NB4 (cell line): ENCODE measurements at places on chromosomes 2 and 18.
A peak's percentile ranks its signal among the peaks of the same experiment; 100 is the strongest.

DNA sequence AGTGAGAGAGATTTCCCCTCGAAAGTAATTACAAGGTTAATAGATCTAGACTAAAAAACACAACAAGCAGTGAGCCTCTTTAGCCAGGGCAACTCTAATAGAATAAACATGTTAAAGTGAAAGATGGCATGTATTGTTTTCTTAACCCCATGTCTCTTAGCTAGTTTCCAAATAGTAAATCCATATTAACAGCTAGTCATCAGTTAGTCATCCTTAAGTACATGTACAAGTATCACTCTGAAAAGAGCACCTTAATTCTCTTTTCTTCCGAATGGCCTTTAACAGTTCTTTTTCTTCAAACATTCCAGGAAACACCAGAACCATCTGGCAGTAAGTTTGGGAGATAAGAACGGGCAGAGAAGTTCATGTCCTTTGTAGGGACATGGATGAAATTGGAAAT is 1480.0 kb downstream of the LRP1B start:
- DNase-seq = no peak

DNA sequence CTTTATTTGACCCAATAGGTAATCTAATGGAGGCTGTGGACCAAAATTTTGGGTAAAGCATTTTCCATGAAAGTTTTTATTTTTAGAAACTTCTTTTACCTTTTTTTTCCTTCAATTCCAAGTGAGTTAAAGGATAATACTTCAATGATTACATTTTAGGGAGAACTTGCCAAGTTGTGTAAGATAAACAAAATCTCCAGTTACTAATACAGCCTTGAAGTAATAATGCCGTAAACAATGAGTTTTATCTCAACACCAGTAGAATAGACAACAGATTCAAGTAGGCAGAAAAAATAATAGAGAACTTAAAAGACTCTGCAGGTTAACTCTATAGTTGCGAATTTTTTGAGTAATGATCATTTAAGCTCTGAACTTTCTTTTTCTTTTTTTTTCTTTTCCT is 807.4 kb downstream of the CNTNAP5 start:
- no peak for DNase-seq

DNA sequence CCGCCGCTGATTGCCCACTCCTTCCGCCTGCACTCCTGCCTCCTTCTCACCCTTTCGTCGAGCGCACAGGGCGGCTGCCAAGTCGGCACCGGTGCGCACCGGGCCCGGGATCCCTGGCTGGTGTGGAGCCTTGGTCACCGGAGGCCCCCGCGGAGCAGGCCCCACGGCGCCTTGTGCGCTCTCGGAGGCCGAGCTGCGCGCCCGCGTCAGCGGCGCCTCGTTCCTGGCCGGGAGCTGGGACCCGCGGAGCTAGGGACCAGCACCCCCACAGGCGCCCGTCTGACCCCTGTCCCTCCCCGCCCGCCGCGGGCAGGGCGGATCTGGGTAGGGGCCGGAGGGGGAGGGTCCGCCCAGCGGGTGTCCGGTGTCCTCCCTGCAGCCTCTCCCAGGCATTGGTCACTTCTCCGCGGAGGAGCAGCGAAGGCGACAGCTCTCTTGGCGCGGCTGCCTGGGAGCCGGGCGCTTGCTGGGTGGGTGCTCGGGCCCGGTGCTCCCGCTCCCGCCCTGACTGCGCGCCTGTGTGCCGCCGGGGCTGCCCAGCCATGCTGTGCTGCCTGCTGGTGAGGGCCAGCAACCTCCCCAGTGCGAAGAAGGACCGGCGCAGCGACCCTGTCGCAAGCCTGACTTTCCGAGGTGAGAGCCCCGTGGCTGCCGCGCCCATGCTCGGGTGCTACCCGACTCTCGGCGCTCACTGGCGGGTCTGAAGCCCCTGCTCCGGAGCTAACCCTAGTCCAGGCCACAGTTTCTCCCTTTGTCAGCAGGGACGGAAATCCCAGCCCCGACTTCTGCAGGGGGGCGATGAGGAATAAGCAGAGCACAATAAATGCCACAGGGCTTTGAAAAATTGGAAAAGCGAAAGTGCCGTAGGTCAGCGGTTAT is 13.2 kb downstream of the DYSF start:
- peak; percentile 47 for DNase-seq

DNA sequence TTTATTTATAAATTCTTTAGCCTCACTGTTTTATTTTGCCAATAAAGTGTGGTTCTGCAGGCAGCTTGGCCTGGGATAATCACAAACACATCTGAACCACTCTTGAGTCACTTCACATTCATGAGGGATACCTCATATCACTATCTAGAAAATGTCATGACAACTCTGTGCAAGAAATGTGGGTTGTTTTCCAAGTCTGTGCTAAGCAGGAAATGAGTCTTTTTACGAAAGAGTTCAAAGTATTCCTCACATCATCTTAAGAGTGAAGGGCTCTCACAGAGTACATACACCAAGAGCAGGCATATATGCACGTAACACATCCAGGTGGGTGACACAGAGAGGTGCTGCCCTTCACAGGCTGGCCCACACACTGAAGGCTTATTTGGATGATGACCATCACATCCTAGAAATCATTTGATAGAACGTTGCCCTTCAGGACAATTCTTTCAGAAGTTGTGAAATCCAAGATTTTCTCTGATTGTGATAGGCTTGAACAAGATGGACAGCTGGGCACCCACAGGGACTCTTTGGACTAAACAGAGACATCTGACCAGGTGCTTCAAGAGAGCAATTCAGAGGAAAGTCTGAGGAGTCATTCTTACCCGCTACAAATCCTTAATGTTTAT is 811.1 kb upstream of the LRATD1 start:
- no peak for DNase-seq

DNA sequence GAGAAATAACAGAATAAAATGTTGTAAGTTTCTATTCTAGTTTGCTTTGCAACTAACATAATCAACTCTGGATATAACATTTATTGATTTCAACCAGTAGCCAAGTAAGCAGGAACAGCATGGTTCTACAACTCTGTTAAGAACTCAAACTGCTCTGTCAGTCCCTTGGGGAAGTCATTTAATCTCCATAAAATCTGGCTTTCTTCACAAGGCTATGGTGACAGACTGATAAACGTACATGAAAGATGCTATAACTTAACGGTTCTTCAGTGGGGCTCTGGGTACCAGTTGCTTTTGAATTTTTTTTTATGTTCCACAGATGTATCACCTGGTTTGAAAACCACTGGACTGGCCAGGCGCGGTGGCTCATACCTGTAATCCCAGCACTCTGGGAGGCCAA is 10.3 kb downstream of the PSME4 start:
- DNase-seq = peak; percentile 20

GRCh38 chr2:178825183-178825582 is 18.0 kb upstream of the TTN start:
- no peak for DNase-seq

- no peak for DNase-seq
Observed at GRCh38 chr2:657766-658165, 19.4 kb downstream of the TMEM18 start.

DNA sequence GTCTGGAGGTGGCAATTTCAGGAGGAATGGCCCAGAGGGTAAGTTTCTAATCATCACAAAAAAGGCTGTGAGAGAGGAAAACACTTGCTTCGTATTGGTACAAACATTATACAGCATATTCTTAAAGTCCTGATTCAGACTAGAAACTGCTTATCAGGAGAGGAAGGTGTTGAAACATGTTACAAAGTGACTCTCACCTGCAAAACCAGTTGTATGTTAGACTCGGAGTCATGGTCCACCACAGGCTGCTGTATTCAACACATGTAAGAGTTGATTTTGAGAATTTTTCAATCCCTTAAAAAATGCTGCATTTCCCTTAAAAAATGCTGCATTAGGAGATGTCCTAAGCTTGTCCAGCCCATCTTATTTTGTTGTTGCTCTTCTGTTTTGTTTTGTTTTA is 61.5 kb downstream of the MBP start:
- no peak for DNase-seq

GRCh38 chr2:171334171-171334570 is 99.6 kb downstream of the METTL8 start:
- no peak for DNase-seq

GRCh38 chr2:224444021-224444420 is 42.1 kb upstream of the FAM124B start:
- DNase-seq = no peak

DNA sequence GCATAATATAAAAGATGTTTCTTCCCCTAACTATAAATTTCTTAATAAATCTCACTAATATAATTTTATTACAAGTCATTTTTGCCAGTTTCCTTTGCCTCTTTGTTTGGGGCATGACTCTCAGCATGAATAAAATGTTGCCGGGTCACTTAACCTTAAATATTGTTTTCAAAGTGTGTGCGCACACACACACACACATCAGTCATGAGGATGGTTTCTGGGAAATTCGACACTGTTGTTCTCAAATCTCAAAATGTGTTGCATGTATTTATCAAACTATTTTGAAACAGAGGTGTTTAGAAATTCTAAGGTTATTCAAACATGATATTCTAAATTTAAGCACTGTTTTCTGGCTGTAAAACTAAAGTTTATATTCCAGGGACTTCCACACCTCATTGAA is 31.5 kb downstream of the FAP start:
- no peak for DNase-seq

- no peak for DNase-seq
Observed at GRCh38 chr2:45269149-45269793, 260.0 kb upstream of the SIX2 start.

- no peak for DNase-seq
Observed at GRCh38 chr2:215465256-215465655, 29.4 kb upstream of the FN1 start.

GRCh38 chr2:156423674-156424282 is 12.4 kb upstream of the GPD2 start:
- no peak for DNase-seq

DNA sequence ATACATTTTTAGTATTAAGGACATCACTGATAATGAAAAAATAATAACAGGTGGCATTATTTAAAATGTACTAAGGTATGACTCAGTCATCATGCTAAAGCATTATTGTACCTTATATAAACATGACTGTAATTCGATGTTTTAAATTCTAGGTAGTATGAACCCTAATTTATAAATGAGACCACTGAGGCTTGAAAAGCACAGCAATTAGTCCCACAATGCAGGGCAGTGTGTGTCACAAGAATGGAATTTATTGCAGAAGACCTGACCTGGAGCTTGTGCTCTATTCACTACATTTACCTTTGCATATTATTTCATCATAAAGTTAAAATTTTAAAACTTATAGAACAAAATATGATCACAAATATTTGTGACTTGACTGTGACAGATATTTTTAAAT is 358.5 kb upstream of the DSEL start:
- DNase-seq = no peak

DNA sequence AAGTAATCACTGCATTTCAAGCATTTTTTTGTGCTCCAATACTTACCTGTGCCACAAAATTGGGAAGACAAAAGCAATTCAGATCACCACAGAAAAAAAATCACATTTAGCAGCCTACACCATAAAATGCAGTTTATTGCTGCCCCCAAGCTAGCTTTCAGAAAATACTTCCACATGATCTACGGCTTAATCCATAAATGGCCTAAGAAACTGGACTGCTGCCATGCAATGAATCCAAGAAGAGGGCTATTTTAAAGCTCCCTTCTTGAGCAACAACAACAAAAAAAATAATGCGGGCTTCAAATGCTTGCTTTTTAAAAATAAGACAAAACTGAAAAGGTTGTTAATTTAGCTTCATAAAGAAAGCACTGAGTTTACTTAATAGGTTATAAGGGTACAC is 272.3 kb downstream of the RAD51AP2 start:
- DNase-seq = no peak

DNA sequence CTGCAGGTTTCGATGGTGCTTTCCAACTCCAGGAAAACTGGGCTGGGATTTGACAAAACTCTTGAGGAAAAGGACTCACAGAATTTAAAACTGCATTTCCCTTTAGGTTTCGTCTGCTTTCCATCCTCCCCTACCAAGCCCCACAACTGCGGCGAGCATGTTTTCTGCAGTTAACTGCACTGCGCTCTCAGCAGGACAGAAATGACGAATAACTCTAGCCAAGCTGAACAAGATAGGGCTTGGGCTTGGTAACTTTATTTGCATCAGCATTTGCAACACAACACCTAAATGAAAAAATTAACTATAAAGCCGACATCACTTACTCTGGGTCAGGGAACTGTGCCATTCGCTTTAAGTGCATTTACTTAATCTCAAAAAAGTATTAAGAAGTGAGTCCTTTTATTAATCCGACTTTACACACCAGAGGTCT is 669 bp upstream of the PIKFYVE start:
- DNase-seq = peak; percentile 77

- no peak for DNase-seq
Observed at GRCh38 chr18:31576670-31577069, 15.0 kb upstream of the TTR start.

GRCh38 chr2:139492131-139492680 is 712.0 kb upstream of the NXPH2 start:
- no peak for DNase-seq

- DNase-seq = peak; percentile 53
Observed at GRCh38 chr18:21194871-21195771, 46.9 kb upstream of the GREB1L start.

DNA sequence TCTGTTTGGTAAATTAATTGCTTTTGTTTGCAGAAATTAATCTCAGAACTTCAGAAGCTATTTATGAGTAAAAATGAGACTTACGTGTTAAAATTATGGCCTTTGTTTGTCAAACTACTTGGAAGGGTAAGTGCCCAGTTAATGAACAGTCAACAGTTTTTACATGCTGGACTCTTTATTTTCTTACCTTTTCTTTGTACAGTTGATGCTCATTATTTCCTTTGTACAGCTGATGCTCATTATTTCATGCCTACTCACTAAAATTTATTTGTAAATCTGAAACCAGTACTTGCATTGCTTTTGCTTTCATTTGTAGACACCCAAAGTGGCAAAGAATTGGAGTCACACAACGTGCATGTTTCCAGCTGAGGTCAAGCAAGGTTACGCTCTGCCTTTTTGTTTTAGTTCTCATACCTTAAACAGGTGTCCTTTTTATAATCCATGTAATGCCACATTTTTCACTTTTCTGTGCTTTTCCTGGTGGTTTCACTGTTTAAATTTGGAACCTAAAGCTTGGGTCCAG is 13.3 kb downstream of the RIF1 start:
- no peak for DNase-seq

GRCh38 chr2:121149384-121149783 is 135.6 kb downstream of the TFCP2L1 start:
- DNase-seq = no peak

DNA sequence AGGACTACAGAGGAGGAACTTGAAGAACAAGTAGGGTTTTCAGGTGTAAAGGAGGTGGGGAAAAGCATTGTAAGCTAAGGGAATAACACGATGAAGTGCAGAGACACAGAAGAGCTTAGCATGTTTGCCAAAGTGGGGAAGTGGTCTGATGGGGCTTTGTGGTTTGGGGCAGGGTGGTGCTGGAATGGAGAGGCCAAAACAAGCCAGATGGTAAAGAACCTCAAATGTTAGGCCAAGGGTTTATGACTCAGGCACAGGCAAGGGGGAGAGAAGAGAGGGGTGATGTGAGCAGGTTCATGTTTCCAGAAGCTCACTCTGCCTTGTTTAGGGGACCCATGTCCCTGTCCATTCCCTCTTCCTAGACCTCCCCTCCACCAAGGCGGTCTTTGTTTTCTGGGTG is 104.5 kb upstream of the YWHAQ start:
- peak; percentile 79 for DNase-seq
